ENCODE measurements at places on chromosomes 1 and 21.

GRCh38 chr1:26034504-26035202 is 11.3 kb downstream of the SLC30A2 start:
- DNase-seq, result no peak

- DNase-seq, result no peak
Observed at GRCh38 chr1:230495891-230496385, 69.8 kb upstream of the PGBD5 start.

DNA sequence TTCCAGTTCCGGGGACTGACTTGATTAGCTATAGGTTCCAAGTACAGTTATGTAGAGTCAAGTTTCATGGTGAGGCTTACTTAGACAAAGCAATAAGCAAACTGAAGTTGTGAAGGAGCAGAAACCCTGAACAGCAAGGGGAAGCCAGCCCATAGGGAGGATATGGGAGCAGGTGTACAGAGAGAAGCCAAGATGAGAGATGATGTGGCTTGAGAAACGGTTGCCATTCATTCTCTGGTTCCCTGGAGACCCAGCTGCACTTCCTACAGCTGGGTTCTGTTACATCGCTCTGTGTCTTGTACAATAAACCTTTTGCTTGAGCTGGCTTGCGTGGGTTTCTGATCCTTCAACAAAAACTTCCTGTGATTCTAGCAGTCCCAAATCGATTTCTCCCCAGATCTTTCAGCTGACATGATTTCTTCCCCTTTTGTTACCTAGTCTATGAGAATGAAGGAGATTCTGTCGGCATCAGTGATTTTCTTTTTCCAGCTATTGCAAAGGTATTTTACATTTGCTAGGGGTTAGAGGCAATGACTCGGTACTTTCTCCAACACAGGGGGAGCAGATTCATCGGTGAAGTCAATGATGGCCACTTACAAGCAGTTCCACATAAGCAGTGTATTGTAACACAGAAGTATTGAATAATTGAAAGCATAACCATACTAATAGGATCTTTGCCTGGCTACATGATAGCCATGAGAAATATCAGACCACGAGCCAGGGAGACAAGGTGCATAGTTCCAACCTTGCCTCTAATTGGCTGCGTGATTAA is 67.3 kb downstream of the URB2 start:
- DNase-seq, result no peak

- DNase-seq, result no peak
Observed at GRCh38 chr1:241102664-241103063, 254.3 kb downstream of the RGS7 start.

DNA sequence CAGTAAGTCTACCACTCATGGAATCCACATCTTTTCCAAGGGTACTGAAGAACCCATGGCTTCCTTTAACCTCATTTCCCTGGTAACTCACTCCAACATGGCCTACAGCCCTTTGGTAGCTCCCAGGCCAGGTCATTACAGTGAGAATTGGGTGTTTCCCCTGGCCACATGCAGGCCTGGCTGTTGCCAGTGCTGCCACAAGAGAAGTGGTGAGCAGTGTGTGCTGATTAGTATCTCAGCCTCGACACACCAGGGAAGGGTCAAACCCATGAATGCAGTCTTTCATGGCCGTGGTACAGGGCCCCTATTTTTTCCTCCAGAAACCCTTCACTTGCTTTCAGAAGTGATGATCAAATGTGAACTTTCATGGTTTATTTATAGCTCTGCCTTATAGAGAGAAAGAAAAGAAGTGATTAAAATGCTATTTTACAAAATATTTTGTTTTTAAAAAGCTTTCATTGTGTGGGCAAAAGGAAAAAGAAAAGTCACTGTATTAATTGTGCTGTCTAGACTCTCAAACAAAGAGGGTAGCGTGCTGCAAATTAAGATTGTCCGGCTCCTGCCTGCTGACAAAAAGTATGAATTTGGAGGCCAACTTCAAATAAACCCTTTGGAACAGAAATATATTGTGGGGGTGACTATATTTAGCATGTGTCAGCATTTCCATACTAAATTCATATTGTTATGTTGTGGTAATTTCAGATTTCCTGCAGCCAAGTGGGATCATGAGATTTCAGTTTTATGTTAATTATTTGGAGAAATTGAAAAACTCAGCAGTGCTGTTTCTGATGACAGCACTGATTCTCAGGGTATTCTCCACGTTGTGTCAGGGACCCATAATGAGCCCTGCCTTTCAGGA is 62.0 kb upstream of the HOOK1 start:
- DNase-seq, result no peak

- DNase-seq, result no peak
Observed at GRCh38 chr1:6280761-6281451, 20.0 kb upstream of the GPR153 start.

DNA sequence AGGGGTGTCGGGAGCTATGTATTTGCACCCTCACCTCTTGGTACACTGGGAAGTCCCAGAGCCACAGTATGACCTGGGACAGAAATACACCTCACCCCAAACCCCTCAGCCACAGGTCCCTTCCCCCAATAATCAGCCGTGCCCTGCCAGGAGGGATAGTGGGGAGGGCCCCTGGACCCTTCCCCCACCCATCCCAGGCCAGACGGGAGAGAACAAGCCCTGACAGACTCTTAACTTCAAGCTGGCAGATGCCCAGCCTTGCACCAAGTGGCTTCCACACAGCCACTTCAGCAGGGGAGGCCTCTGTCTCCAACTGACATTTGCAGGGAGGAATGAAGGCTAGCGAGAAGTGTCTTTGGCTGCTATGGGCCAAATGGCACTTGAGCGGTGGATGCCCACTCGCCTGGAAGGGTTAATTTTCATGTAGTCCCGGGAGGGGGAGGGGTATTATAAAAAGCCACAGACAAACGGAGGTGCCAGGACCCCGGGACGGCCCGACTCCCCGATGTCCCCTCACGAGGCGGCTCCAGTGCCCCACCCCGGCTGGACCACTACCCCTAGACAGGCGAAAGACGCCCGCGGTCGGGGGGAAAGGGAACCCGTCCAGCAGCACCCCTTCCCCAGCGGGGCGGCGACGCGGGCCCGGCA is 495 bp downstream of the SYNC start:
- DNase-seq, result no peak
